ENCODE measurements at places on chromosomes 11 and 22.

DNA sequence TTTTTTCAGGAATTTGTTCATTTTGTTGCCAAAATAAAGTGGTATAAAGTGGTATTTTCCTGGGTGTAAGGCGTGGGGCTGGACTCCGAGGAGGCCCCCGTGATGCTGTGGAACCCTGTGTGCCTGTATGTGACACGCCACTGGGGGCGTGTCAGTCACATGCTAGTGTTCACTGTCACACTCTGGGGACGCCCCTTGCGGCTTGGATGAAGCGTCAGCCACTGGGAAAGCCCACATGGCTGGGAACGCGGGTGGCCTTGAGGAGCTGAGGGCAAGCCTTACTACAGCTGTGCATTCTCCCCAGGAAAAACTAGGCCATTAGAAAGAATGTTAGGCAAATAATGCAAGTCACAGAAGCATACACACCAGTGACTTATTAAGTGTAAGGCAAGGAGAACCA is 77.0 kb upstream of the SLC25A18 start:
- DNase-seq = no peak

GRCh38 chr11:60305906-60306619 is 21.0 kb upstream of the MS4A6E start:
- no peak for DNase-seq

- peak; percentile 12 for DNase-seq
Measured at GRCh38 chr11:97739932-97740800, 1280.6 kb upstream of the CNTN5 start.

DNA sequence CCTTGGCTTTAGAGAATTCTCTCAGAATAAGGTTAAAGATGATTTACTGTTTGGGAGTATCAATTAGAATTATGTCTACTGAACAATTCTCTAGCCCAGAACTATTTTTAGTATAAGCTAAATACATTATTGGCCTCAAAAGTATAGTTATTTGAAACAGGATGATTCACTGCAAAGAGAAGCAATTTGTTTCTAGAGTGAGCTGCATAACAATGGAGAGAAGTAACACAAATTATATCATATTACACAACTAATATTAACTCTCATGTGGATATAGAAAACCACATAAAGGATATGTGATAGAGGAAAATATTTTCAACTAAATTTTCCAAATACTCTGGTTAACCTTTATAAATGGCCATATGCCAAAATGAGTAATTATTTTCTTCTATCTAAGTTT is 24.9 kb downstream of the PGM2L1 start:
- DNase-seq = no peak

DNA sequence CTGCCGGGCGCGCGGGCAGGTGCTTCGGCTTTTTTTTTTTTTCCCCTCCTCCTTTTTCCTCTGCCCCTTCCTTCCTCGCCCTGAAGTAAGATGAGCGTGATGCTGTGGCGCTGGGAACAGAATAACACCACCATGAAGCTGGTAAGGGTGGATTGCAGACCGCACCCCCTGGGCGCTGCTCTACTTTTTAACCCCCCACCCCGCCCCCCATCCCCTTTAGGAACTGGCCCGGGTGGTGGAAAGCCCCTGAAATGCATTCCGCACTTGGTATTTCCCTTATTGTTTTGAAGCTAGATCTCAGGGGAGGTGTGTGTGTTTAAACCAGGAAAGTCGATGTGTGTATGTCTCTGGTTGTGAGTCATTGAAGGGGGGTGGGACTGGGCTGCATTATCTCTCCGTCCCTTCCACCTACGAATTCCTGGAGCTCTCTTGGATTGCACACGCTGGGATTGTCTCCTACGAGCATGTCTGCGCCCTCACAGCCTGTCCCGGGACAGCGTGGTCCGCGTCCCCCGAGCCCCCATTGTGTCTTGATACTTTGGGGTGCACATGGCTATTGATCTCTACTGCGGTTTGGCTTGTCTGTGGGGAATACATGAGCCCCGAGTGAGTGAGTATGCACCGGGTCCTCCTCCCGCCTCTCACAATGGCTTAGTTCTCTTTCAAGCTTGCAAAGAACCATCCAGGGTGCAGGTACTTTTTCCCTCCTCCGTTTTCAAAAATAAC is 64.9 kb downstream of the NAV2 start:
- no peak for DNase-seq

GRCh38 chr11:78727816-78728215 is 153.2 kb upstream of the NARS2 start:
- peak; percentile 94 for DNase-seq

DNA sequence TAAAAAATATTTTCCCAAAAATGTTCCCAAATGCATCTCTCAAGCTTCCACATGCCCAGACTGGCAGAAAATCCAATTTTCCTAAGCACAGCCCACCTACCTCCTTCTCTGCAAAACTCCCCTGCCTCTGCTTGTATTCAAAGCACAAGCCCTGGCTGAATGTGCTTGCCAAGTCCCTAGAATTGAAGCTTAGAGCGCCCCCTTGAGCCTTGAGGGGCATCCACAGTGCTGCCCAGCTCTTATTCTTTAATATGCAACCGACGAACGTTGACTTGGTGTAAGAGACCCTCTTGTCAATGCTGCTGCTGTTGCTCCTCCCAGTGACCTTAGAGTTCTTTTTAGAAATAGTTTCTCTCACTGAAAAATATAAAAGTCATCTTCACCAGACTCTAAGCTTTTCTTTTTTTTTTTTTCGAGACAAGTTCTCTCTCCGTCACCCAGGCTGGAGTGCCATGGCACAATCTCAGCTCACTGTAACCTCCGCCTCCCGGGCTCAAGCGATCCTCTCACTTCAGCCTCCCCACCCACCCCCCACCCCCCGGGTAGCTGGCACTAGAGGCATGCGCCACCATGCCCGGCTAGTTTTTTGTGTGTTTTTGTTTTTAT is 63.5 kb upstream of the CAPRIN1 start:
- DNase-seq = peak; percentile 87

DNA sequence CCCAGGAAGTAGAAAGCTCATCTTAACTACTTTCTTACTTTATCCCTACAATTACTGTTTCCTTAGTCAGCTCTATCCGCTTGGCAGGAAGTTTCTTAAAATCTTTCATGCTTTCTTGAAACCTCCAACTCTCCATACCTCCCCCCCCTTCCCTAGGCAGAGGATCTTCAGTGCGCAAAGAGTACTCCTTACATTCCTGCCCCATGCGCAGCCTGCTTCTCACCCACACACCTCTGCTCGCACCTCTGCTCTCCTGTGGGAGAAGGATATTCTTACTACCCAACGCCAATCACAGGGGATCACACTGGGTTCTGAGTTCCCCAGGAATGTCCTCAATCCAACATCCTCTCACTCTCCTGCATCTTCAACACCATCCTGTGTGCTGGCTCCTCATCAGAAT is 12.3 kb downstream of the TCF20 start:
- no peak for DNase-seq

GRCh38 chr11:63911440-63911839 is 5.5 kb downstream of the RCOR2 start:
- DNase-seq = no peak

DNA sequence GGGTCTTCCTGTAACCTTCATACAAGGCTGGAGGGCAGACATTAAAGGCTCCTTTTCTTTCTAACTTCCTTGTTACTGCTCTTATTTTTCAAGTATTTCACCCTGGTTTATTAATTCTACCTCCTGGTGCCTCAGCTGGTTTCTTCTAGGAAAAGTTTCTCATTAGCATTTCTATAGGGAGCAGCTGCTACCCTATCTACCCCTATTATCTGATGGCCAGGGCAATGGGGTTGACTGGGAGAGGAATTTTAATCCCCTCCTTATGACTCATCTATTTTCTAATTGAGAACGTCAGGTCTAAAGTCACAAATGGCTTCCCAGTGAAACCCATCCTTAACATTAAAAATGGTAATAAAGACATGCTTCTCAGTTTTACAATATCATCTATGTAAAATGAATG is 5.0 kb downstream of the MAP6 start:
- peak; percentile 64 for DNase-seq

GRCh38 chr11:113329725-113330124 is 15.3 kb downstream of the TTC12 start:
- DNase-seq = no peak

DNA sequence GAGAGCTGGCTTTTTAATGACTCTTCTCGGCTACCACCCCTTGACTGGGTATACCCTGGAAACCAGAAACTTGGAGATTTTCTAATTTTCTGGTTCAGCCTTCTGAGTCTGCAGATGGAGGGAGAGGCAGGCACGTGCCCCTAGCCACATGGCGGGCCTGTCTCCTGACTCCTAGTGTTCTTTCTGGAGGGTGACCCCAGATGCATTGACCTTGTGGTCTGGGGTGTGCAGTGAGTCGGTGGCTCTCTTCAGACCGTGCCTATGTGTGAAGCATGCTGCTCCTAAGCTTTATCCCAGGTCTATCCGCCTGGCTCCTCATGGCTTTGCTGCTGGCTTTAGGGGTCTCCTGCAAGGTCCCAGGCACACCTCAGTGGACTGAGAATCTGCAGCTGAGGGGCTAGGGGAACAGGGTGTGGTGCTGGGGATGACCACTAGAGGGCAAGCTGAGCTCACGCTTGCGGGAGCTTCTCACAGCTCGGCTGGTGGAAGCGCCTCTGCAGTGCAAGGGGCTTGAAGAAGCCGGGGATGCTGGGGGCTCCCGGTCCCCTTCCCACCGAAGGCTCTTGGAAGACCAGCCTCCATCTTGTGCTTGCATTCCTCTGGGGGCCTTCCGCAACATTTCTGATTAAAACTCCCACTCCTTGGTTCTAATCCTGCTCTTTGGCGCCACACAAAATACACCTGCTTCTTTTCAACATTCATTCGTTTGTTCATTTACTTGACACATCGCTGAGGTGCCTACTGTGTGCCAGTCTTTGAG is 51.8 kb downstream of the OTOG start:
- peak; percentile 75 for DNase-seq

- no peak for DNase-seq
Measured at GRCh38 chr22:46287873-46288751, 8.6 kb upstream of the GTSE1 start.

- DNase-seq = no peak
Measured at GRCh38 chr22:47449508-47450270, 687.2 kb downstream of the TBC1D22A start.

DNA sequence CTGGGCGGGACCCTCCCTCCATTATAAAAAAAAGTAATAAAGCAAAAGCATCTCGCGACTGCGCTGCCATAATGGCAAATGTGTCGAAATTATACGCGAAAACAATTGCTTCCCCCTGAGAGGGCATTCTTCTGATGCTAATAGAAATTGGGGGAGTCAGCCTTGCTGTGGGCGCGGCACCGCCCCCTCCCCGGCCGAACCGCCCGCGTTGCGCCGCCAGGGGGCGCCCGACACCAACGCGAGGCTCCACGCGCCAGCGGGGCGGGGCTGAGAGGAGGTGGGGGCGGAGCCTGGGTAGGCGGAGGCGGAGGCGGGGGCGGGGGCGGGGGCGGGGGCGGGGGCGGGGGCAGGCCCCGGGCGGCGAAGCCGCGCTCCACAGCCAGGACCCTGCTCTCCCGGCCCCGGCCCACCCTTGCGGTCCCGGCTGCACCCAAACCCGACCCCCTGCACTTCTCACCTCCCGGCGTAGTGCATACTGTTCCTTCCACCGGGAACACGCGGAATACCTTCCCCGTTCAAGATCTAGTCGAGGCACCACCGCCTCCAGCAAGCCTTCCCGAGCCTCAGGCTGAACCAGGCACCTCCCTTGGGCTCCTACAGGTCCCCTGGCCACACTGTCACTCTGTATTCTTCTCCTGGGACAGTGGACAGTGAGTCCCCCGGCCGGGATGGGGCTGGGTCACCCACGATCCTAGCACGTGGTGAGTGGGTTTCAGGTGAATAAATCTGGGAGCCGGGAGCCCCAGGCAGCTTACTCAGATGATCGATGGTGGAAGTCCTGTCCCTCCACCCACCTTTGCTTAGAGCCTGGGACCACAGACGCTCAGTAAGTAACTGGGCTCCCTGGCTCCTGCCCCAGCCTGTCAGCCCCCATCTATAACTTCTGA is 15.5 kb upstream of the UPK3A start:
- peak; percentile 79 for DNase-seq

- no peak for DNase-seq
Measured at GRCh38 chr11:10638316-10638925, 55.1 kb downstream of the IRAG1 start.

GRCh38 chr11:59901306-59901705 is 22.7 kb downstream of the OOSP3 start:
- no peak for DNase-seq

DNA sequence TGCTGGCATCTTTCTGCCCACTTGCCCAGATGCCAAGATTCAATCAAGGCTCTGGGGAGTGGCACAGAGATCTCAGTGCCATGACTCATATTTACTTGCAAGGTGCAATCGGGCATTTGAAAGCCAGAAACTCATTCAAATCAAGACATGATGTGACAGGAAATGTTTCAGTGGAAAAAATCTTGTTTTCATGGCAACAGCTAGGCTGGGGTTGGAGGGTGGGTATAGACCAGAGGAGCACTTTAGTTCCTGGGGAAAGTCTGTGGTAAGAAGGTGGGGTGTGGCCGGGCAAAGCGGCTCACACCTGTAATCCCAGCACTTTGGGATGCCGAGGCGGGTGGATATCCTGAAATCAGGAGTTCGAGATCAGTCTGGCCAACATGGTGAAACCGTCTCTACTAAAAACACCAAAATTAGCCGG is 1.2 kb downstream of the MAJIN start:
- no peak for DNase-seq

GRCh38 chr11:46896719-46897406 is 21.5 kb downstream of the LRP4 start:
- DNase-seq = peak; percentile 86

DNA sequence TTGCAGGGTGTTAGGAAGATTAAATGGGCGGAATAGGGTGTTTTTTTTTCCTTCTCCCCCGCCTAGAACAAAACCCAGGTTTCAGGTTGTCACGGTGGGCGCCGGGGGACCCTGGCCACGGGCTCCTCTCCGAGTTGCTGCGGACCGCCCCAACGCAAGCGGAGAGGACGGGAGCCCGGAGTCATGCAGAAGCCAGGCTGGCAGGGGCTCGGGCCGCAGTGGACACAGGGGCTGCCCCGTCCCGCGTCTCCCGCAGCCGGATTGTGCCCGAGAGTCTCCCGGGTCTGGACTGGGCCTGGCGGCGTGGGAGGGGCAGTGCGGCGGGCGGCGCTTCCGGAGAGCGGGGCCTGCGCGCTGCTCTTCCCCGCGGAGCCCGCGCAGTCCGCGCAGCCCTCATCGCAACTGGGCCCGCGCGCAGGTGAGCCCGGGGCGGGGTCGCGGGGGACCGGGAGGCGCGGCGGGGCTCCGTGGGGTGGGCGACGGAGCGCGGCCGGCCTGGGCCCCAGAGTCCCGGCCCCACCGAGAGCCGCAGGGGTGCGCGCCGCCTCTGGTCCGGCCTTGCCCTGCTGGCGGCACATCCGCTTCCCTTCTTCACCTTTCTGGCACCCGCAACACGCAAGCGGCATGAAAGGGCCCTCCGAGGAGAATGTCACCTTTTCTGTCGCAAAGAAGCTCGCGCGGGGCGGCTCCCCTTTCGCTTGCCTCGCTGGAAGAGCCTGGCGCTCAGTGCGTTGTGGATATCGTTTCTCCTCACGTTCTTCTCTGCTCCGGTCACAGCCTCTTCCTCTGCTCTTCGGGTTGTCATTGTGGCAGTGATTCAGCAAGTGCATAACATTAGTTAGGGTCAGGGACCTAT is at the start of gene TIRAP:
Gene TIRAP (plus strand): TSS at position 358 of the 856 bp plus-strand sequence. CDS start 7,802 bp downstream, outside the sequence.
- DNase-seq = peak; percentile 67
